ENCODE measurements at places on chromosomes 12 and 14. TPM values are rescaled to one million over a fixed set of nuclear protein-coding genes. Genes with fewer than 3 reads are reported as not detected.

The TMTC2 gene
- 21.9 TPM for total RNA-seq

The UNG gene
- total RNA-seq, result 39.1 TPM

The NXPH4 gene
- not detected for total RNA-seq

The CAPRIN2 gene
- total RNA-seq, result 32.3 TPM

The SLC48A1 gene
- 151 TPM for total RNA-seq

The MCRS1 gene
- total RNA-seq, result 111 TPM

The KRT83 gene
- 0.22 TPM for total RNA-seq

The CHGA gene
- 9.6 TPM for total RNA-seq

The CLEC6A gene
- total RNA-seq, result 0.79 TPM

The ANO4 gene
- total RNA-seq, result 0.27 TPM

The ARHGEF25 gene
- total RNA-seq, result 4.1 TPM

The CCDC175 gene
- 0.24 TPM for total RNA-seq

The NOC4L gene
- 10.9 TPM for total RNA-seq

The PMCH gene
- total RNA-seq, result not detected

The BMAL2 gene
- 0.63 TPM for total RNA-seq

The OVCH1 gene
- 3.0 TPM for total RNA-seq

The ZDHHC22 gene
- total RNA-seq, result not detected

The KRT72 gene
- total RNA-seq, result not detected

The SLC2A14 gene
- not detected for total RNA-seq

The CAPZA3 gene
- not detected for total RNA-seq

The NANOG gene
- total RNA-seq, result 1.6 TPM

The HSPB8 gene
- total RNA-seq, result 49.4 TPM

The SLC10A1 gene
- total RNA-seq, result not detected

The EPYC gene
- total RNA-seq, result not detected

The HCAR1 gene
- total RNA-seq, result 1.5 TPM

The TMCC3 gene
- 15.0 TPM for total RNA-seq

The SLC5A8 gene
- total RNA-seq, result 71.7 TPM

The EMP1 gene
- 531 TPM for total RNA-seq

The LDHB gene
- 531 TPM for total RNA-seq

The RAPGEF3 gene
- total RNA-seq, result 178 TPM

The NR4A1 gene
- 46.3 TPM for total RNA-seq

The FAM90A1 gene
- total RNA-seq, result not detected

The PUS7L gene
- 19.6 TPM for total RNA-seq

The ARF6 gene
- 44.6 TPM for total RNA-seq

The AQP2 gene
- not detected for total RNA-seq

The SERPINA4 gene
- total RNA-seq, result not detected

The DERA gene
- total RNA-seq, result 54.1 TPM

The PTPN6 gene
- 21.7 TPM for total RNA-seq

The USP44 gene
- 2.8 TPM for total RNA-seq

The PTPRO gene
- total RNA-seq, result 0.42 TPM

The SVOP gene
- not detected for total RNA-seq

The GPR162 gene
- total RNA-seq, result 0.67 TPM

The CD69 gene
- total RNA-seq, result 7.0 TPM

The NRXN3 gene
- total RNA-seq, result 1.6 TPM

The HCAR2 gene
- not detected for total RNA-seq

The CARMIL3 gene
- total RNA-seq, result 1.2 TPM

All from thyroid gland (tissue), 4 donors.